ENCODE measurements at places on chromosomes 7 and 10.
A peak's percentile ranks its signal among the peaks of the same experiment; 100 is the strongest.

DNA sequence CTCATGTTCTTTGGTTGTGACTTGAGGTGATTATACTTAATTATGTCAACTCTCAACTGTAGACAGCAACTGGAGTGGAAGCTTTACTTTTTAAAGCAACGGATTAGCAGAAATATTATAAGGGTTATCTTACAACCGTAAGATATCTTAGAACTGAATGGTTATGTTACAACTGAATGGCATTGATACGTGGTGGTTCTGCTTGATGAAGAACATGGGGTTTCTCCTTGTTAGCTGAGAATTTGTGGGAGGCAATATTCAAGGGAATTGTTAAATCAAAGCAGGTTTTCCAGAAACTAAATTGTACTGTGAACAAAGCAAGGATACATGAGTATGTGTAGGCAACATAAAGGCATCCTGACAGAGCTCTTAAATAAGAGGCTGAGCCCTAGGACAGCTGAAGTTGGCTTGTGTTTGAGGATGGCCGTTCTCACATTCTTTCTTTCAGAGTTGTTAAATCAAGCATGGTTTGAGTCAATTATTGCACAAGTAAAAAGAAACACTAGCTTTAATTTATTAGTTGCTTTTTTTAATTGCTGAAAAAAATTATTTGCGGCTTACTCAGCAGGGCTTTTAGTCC lies 350.0 kb downstream of the PLXDC2 start:
- DNase-seq = no peak

- DNase-seq = no peak
Observed at GRCh38 chr10:121442086-121442935, 155.9 kb downstream of the FGFR2 start.

DNA sequence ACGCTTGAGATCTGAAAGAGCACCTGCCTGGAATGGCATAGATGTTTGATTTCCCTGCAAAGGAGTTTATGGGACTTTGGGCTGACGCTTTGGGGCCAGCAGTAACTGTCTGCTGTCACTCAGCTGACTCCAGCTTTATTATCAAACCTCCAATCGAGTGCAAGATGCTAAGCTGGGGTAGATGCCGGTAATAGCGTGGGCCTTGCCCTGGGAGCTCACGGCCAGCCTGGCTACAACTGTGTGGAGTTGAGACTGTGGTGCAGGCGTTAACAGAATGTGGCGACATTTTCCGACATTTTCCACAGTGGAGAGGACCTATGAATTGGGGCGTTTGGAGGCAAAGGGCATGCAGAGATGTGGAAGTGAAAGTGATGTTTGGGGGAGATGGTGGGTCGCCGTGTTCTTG lies 1.3 kb downstream of the CHST12 start:
- no peak for DNase-seq

DNA sequence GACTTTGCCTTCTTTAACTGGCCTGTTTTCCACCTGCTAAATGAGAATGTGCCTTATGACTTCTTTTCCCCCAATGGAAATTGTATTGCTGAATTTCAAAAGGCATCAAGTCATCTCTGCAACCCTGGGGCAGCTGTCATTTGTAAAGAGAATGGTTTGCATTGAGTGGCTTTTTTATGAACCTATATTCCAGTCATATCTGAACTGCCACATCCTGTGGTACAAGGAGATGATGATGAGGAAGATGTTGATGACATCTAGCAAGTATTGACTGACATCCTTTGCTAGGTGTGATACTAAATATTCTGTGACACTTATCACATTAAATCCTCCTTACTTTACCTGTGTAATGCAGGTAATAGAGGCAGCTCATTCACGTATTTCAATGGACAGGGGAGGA lies 88.3 kb upstream of the KIAA1217 start:
- no peak for DNase-seq

DNA sequence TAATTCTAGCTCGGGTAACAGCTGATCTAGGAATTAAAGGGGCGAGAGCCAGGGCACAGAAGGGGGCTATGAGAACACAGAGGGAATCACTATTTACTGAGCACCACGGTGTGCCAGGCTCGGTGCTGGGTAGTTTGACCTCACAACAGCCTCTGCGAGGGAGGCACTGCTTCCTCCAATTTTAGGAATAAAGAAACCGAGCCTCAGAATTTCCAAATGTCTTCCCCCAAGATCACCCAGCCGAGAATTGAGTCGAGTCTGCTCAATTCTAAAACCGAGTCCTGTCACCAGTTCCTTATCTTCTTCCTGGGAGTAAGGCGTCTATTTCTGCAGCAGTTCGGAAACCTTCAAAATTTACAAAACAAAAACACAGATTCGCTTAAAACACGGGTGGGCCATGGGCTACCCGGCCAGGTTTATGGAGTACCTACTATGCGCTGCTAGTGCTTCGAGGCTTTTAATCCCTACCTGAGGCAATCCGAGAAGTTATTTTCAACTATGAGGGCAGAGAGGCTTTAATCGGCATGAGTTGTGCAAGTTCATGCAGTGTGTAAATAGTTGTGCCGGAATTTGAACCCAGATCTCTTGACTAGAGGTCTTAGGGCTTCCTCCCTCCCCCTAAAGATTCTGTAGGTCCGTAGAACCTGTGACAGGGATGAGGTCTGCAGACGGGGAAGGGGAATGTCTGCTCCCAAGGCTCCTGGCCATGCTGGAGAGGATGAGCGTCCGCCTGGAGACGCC lies 872 bp upstream of the HMX2 start:
- DNase-seq = no peak

GRCh38 chr7:142240546-142240945 lies 17.3 kb downstream of the PRSS58 start:
- DNase-seq = no peak

GRCh38 chr7:117157241-117158209 lies 165.3 kb downstream of the WNT2 start:
- DNase-seq = peak; percentile 90

DNA sequence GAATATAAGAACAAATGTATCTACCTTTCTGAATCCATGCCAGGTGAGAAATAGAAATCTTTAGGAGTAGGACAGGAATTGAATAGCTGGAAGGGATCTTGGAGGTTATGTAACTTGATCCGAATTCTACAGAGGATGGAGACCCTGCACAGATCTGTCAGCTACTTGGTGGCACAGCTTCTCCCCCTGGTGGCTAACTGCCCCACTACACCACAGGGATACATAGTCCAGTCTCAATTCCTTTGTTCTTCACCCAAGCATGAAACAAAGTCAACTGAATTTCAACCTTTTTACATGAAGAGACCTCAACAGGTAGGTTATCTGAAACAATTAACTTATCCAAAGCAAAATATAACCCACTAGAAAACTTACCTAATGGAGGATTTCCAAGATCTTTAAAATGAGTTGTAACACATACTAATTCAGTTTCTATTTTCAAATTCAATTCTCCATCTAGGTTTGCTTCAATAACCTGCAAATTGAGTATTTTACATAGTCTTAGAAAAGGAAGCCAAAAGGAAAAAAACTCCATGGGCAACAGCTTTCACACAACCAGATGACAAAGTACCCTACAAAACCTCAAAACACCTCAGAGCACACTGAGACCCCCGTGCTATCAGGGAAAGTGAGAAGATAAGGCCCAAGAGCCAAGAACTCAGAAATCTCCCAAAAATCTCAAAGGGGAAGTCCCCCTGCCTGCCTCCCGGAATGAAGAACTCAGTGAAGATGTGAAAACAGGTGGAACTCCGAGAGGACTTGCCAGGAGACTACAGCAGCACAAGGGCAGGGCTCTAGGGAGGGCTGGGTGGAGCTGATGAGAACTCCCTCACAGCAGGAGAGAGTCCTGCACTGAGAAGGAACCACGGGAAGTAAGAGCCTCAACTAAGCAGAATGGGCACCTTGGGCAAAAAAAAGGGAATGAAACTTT lies 10.3 kb downstream of the HUS1 start:
- DNase-seq = no peak

DNA sequence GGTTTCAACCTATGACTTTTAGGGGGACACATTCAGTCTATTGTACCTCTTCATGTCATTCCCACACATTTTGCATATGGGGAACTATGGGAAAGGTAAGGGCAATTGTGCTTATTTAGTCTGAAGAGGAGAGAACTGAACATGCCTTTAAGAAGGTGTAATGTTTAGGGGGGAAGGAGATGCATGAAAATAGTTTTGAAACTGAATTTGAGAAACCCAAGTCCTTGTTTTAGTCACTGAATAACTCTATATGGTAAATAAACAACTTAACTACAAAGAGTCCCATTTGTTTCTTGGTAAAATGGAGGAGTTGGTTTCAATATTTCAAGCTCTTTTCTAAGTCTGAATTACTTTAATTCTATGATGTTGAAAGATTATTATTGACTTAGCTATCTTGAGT lies 166.1 kb downstream of the DNAJB9 start:
- no peak for DNase-seq

GRCh38 chr10:124005091-124005490 lies 88.3 kb downstream of the CHST15 start:
- no peak for DNase-seq

DNA sequence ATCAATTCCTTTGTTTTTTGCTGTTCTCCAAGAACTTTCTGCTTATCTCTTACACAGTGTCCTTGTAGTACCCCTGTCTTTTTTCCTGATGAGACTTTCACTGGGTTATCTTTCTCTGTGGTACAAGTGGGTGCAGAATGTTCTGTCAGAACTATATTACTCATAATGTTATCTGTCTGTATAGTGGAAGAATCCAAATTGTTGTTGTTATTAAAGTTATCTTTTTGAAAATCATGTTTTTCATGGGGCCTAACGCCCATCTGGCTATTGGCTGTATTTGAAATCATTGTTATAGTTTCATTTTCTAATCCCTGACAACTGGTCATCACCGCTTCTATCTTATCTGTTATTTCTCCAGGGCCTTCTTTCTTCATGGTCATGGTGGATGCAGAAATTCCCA lies 163.0 kb upstream of the CCDC6 start:
- DNase-seq = no peak

GRCh38 chr7:50190776-50191175 lies 97.7 kb upstream of the ZPBP start:
- no peak for DNase-seq

- no peak for DNase-seq
Observed at GRCh38 chr7:315516-316265, 25.7 kb downstream of the FOXL3 start.

DNA sequence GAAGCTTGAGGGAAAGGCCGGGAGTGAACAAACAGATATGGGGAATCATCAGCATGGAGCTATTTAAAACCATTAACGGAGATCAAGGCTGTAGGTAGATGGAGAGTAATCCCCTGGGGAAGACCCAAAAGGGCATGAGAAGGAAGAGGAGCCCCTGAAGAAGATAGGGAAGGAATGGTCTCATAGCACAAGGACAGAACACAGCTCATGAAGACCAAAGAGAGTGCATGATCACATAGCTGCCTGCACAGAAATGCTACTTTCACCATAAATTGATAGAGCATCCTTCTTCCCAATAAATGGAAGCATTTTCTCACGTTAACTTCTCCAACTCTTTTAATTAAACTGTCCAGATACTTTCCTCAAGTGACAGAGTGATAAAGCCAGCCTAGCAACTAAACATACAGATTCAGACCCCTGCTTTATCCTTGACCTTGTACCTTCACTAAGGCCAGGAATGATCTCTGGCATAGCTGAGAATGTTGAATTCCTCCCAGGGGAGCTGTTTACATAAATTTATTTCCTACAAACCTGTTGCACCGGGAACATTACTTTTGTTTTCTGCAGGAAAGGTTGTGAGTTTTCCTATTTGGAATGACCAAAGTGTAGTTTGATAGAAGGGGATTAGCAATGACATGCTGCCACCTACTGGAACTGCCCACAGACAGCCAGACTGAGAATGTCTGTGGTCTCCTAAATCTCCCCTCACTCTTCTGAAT lies 110.8 kb upstream of the LRGUK start:
- DNase-seq = no peak

DNA sequence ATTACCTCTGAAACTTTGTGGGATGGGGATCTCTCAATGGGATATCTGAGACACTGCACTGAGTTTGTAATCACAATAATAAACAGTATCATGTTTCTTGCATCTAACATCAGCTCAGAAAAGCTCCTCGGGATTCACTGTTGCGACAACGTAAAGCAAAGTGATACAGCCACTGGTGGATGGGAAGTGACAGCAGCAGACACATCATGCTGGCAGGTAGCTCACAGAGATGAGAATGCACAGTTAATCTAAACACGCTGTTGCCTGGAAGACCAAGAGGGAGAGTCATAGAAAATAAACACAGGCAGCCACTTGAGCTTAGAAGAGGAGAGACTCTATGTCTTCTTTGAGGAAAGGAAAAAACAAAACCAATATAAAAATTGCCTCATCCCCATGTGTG lies 513.8 kb downstream of the MAGI2 start:
- no peak for DNase-seq

- no peak for DNase-seq
Observed at GRCh38 chr7:36312064-36312914, 77.4 kb upstream of the ANLN start.

- DNase-seq = no peak
Observed at GRCh38 chr10:87979847-87980246, 116.4 kb downstream of the PTEN start.

- DNase-seq = no peak
Observed at GRCh38 chr7:26440233-26441001, 148.8 kb downstream of the SNX10 start.

GRCh38 chr7:44081266-44081748 lies 1.0 kb downstream of the POLM start:
- DNase-seq = no peak

- no peak for DNase-seq
Observed at GRCh38 chr10:124983321-124983720, 41.4 kb downstream of the ZRANB1 start.

DNA sequence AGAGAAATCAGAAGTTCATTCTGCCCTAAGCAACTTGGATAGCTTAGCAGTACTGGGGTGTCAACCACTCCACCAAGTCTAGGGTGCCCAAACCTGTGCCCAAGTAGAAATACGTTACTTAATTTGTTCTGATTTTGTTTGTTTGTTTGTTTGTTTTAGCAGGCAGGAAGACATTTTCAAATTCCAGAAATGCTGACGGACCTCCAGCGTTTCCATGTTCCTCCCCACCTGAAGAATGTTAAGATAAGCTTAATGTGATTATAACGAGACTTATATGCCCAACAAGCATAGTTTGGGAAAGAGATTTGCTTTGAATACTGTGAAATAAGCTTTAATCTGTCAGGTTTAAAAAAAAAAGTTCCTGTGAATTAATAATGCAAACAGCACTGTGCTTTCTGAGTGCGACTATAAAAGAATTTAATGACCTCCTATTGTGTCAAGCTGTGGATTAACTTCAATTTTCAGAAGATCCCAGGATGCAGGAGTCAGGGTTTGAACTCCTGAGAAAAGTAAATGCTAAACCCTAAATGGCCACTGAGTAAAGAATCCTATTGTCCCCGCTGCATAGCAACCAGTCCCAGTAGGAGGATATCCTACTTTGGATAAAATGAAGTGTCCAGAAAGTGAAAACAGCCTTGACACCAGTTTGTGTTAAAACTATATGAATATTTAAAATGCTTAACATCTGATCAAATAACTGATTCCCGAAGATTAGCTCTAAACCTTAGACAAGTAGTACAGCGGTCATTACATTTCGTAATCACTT lies 56.5 kb downstream of the LYZL1 start:
- no peak for DNase-seq

GRCh38 chr10:26960308-26960707 lies 99.5 kb upstream of the ABI1 start:
- DNase-seq = no peak

Measured in skeletal muscle cell (primary cell).